ENCODE measurements at places on chromosomes 12 and 14.
A peak's percentile ranks its signal among the peaks of the same experiment; 100 is the strongest.

GRCh38 chr12:21987755-21988154 is 46.5 kb upstream of the ABCC9 start:
- no peak for DNase-seq

- peak; percentile 36 for DNase-seq
These were observed 18.4 kb downstream of the TMPO start for GRCh38 chr12:98533723-98534251.

- no peak for DNase-seq
These were observed 18.7 kb downstream of the RERGL start for GRCh38 chr12:18071336-18071735.

GRCh38 chr12:49827401-49828099 is 663 bp downstream of the NCKAP5L start:
- peak; percentile 91 for DNase-seq

GRCh38 chr12:122029620-122030423 is 8.1 kb downstream of the BCL7A start:
- DNase-seq = no peak

- no peak for DNase-seq
These were observed 7.9 kb downstream of the ZNF385A start for GRCh38 chr12:54376596-54376995.

- no peak for DNase-seq
These were observed 52.2 kb downstream of the PAPOLA start for GRCh38 chr14:96554315-96554910.

GRCh38 chr12:57127101-57127725 is 1.1 kb upstream of the LRP1 start:
- DNase-seq = peak; percentile 48

DNA sequence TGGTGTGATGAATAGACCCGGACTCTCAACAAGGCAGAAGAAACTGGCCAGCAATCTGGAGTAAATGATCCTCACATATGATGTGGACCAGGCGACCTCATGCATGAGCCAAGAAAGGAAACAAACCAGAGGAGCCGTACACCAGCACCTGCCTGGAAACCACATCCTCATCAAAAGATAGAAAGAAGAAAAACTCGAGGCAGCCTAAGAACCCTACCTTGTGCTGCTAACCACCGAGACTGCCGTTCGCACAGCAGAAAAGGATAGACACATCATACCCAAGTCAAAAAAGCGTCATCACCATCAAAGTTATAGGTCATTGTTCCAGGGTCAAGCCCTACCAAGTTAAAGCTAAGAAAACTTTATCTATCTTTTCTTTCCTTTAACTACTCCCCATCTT is 66.7 kb downstream of the RESF1 start:
- no peak for DNase-seq

DNA sequence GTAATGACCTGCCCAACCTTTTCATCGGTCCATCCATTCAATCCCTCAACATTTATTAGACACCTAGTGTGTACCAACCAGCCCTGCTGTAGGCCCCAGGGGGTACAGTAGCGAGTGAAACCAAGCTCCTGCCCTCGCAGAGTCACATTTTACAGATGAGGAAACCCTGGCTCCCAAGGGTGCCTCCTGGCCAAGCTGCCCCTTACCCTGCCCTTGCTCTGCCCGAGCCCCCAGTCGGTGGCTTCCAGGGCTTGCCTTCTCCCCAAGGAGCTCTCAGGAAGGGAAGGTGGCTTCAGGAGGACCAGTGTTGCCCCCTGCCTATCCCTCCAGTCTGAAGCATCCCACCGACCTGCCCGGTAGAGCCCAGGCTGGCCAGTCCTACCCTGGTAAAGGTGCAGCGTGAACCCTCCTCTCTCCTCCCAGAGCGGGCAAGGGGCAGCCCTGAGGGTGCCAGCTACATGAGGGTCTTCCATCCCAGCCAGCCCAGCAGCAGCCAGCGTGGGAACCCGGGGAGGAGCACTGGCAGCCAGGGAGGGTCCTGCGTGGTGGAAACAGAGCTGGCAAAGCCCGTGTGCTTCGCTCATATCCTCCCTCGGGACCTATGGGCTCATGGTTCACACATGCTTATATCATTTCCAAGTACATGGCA is 670 bp upstream of the BEGAIN start:
- DNase-seq = peak; percentile 53

DNA sequence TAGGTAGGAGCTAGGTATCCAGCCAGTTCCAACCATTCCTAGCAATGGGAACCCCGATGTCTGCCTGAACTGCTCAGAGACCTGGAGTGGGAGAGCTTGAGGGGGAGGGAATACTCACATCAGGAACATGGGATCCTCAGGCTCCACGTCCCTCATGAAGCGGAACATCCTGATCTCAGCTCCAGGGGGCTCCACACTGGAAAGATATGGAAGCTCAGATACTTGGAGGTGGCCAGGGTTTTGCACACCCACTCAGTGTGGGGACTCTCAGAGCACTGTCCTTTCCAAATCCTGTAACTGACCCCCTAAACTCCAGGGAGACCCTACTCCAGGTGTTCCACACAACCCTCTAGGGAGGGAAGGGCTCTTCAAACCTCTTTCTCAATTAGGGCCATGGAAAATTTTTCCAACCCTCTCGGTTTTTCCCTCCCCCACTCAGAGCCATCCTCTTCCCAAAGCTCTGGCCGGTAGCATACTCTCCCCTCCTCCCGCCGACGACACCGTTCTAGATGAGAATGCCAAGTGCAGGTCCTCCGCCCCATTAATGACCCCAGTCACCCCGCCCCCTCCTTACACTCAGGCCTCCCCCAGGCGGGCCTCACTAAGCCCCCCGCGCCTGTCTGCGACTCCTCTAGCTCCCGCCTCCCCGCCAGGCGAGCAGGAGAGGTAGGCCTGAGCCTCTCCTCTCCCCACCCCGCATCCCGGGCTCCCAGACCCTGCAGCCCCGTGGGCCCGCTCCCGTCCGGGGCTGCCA is 597 bp downstream of the MLF2 start:
- DNase-seq = peak; percentile 75

DNA sequence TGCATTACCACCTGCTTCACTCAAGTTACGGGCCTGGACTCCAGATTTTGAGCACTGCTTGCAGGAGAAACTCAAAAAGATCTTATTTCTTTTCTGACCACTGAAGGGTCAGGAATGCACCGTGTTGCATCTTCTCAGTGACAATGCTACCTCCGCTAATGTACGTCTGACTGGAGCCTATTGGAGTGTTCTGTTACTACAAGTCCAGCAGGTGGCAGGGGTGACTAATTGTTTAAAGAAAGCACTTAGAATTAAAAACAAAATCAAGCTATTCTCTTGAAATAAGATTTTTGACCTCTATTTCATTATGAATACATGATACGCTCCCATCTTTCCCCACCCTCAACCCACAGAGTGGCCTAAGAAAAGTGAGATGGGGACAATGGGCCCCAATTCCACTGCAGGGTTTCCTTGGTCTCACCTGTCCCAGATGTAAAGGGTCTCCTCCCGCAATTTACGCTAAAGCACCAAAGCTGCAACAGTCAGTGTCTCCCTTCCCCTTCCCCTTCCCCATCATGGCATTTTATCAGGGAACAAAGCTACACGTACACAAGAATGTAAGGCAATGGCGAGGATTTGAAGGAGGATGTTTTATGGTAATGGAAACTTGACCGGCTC is 2.2 kb downstream of the TBPL2 start:
- peak; percentile 69 for DNase-seq

DNA sequence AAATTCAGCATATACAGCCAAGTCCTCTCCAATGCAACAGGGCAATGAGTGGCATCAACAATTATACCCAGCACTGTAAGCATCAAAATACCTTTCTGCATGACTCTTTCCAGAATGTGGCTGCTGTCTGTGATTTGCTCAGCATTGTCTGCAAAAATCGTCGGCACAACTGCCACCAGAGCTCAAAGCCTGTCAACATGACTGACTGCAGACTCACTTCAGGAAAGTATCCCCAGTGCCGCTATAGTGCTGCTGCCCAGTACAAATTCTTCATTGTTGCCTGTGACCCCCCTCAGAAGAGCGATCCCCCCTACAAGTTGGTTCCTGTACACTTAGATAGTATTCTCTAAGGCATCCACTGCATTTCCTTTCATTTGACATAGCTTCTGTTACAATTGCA is 735 bp downstream of the RNASE6 start:
- DNase-seq = no peak

- DNase-seq = no peak
These were observed 8.0 kb downstream of the DTX1 start for GRCh38 chr12:113064395-113065125.

DNA sequence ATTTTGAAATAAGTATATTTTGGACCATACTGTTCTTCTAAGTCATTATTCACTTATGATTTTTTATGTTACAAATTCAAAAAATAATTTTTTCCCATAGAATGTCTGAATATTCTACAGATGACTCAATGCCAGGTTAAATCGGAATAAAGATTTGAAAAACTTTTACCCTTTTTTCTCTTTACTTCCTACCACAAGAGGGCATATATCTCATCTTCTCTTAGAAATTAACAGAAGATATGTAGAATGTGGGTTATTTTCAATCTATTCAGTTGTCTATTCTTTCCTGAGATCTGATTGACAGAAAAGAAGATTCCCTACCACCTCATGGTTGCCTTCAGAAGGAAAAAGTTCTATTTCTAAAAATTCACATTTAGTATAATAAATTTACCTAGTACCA is 53.0 kb upstream of the KITLG start:
- no peak for DNase-seq

DNA sequence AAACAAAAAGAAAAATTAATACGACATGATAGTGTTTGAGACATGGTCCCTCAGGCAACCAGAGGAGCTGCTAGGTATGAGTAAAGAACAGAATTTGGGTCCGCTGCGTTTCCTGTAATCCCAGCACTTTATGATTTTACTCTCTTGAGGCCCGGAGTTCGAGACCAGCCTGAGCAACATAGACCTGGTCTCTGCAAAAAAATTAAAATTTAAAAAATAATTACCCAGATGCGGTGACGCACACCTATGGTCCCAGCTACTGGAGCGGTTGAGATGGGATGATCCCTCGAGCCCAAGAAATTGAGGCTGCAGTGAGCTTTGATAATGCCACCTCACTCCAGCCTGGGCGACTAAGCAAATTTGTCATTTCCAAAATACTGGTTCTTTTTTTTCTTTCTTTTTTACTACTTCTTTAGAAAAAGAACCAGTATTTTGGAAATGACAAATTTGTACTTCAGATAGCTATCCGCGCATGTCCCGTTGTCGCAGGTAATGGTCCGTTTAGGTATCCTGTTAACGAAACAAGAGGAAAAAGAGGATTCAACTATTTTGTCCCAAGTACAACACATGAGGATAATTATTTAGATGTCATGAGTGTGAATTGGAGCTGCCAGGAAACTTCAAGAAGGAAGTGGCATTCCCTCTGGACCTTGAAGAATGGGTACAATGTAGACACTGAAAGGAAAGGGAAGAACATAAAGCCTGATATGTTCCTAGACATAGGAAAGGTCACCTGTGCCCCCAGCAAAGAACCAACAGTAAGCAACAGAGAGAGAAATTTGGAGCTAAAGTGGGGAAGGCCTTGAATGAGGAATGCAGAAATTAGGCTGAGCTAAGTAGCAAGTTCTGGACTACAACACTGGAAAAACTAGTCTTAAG is 1.2 kb upstream of the HECTD1 start:
- no peak for DNase-seq

DNA sequence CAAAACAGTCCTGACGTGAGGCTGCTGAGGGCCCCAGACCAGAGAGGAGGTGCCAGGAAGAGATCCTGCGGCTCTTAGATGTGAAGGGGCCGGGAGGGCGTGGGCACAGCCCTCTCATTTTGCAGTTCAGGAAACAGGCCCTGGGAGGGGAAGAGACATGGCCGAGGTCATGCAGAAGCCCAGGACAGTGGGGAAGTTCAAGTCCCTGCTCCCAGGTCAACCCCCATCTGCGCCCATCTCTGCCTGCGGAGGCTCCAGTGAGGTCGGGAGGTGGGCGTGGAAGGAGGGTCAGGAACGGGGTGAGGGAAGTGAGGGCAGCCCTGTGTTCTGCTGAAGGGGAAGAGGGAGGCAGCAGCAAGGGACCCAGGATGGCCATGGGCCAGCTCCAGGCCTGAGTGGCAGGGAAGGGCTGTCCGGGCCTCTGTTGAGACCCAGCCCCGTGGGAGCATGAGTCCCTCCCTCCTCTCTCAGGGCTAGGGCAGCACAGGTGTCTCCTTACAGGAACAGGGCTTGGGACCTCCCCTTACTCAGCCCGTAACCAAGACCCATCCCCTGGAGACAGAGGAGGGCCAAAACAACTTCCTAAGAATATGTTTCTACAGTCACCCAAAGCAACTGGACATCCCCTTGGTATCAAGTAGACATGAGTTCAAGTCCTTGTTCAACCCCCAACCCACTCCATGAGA is 90.8 kb downstream of the LGMN start:
- DNase-seq = no peak

DNA sequence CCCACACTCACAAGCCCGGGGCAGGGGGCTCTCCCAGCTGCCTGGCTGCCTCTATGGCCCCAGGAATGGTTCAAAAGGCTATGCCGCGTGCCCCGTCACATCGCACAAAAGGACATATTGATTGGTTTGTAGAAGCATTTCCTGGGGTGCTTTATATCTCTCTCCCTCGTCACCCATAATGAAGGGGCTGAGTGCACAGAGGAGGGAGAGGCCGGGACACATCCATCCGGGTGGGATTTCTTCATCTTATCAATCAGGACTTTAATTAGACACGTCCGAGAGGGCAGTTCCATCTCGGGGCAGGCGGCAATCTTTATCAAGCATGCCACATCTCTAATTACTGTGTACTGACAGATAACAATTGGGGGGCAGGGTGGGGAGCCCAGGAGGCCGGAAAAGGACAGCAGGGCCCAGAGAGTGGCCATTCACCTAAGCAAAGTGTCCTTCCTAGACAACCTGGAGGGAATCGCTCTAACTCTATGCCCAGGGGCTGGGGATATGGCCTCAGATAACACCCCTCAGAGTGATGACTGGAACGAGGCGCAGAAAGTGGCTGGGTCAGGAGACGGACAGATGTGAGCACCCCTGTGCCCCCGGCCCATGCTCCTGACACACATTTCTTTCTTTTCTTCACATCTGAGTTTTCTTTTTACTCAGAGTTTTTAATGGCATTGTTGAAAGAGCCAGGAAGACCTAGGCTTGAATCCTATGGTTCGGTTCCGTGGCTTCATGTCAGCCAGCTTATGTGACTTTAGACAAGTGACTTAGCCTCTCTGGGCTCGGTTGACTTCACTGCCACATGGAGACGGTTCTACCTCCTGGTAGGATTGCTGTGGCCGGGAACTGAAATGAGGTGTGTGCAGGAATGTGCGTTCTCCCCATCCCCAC is 36.0 kb upstream of the ESRRB start:
- no peak for DNase-seq

DNA sequence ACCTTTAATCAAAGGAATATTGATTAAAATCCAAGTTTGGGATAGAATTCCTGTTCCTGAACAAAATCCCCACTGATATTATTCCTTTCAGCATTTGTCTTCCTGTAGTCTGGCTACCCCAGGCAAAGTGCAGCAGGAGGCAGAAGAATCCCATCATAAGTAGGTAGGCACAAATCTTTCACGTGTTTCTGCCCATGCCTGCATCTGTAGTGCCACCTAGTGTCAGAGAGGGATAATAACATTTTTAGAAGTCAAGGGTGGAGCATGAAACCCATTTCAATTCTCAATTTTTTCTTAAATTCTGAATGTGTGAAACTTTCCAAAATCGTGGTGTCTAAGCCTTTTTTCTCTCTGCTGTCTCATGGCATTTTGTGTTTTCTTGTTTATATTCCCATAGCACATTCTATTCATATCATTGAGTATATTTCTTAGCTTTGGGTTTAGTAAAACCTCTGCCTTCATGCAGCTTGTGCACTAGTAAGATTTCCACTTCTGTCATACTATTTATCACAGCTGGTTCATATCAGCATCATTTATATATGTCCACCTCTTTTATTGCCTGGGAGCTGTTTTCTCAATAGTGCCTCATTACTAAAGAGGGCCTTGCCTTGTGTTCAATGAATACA is 47.8 kb upstream of the RERG start:
- DNase-seq = peak; percentile 75
